ENCODE measurements at places on chromosomes 2 and 18.

DNA sequence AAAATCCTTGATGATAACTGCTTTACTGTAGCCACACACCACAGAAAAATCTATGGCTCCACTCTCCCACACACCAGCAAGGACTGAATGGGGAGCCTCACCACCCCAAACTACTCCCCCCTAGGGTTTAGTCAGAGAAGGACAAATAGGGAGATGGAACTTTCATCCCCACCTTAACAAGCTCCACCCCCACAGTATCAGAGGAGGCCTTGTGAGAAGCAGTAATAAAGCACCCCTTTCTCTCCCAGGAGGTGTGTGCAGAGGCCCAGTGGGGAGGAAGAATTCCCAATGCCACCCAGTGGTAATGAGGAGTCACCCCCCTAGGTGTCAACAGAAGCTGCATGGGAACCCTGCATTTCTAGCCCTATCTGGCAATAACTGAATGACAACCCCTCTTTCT lies 224.9 kb downstream of the TNS1 start:
- no peak for DNase-seq

DNA sequence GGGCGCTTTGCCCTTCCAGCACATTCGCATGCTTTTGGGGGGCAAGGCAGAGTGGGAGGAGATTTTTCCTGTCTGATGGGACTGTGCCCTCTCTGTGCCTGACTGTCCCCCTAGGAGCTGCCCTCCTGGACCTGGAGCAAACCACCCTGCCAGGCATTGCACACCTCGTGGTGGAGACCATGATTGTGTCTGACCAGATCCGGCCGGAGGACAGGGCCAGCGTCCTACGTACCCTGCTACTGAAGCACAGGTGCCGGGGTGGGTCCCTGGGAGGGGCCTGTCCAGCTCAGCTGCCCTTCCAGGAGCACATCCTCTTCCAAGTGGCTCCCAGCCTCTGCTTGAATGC lies 5.3 kb downstream of the SLC4A3 start:
- no peak for DNase-seq

GRCh38 chr2:214215107-214215506 lies 195.7 kb upstream of the VWC2L start:
- no peak for DNase-seq

GRCh38 chr2:705971-706511 lies 28.8 kb upstream of the TMEM18 start:
- no peak for DNase-seq

DNA sequence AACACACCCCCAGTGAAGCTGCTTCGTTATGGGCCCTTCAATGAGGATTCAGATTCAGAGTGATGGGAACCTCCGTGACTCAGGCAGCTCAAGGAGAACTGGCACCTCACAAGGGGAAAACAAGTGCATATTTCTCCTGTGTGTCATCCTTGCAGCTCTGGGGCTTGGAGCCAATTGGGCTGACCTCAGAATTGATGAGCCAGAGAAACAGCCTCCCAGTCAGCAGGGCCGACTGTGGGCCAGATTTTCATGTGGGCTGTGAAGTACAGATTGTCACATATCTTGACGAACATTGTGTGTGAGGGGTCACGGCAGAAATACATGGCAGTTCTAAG lies 189.6 kb upstream of the SP5 start:
- DNase-seq: no peak

GRCh38 chr18:36762074-36762473 lies 66.7 kb downstream of the TPGS2 start:
- DNase-seq: no peak

Measured in cortex of kidney (tissue), 1 donor.